ENCODE measurements at places on chromosomes 16 and 17. TPM values are rescaled to one million over a fixed set of nuclear protein-coding genes. Genes with fewer than 3 reads are reported as not detected.

- peak; percentile 86 for DNase-seq
- H3K36me3 ChIP-seq: peaks cover 29% of the 10 kb centered on the region
- H3K4me3 ChIP-seq: peak within 1 kb of the TSS; percentile 98
- H3K27me3 ChIP-seq: no peaks in the 10 kb centered on the region
- no peak within 1 kb of the TSS for H3K27ac ChIP-seq
These were observed at the start of the genes GPS1 and RFNG for GRCh38 chr17:82051776-82052637. GPS1 (plus strand) TSS chr17:82051898; CDS start chr17:82051932, 34 bp downstream. RFNG (minus strand) TSS chr17:82051811; CDS start chr17:82051766, 45 bp downstream.

GRCh38 chr16:49782405-49782804, 73.5 kb downstream of the ZNF423 start:
- no peaks in the 10 kb centered on the region for H3K4me1 ChIP-seq
- no peak for DNase-seq

- H3K27ac ChIP-seq: no peak overlapping the region
- no peak overlapping the region for H3K4me3 ChIP-seq
- no peaks in the 10 kb centered on the region for H3K27me3 ChIP-seq
- H3K4me1 ChIP-seq: no peaks in the 10 kb centered on the region
- H3K36me3 ChIP-seq: no peaks in the 10 kb centered on the region
- no peak for DNase-seq
These were observed 31.5 kb downstream of the USP43 start for GRCh38 chr17:9676820-9677310.

- H3K4me3 ChIP-seq: no peak overlapping the region
- H3K27ac ChIP-seq: no peak overlapping the region
- no peak for DNase-seq
- H3K4me1 ChIP-seq: peaks cover 5% of the 10 kb centered on the region
These were observed 639.1 kb downstream of the MAF start for GRCh38 chr16:78961464-78961863.

The TNFSF12 gene
- total RNA-seq: not detected

DNA sequence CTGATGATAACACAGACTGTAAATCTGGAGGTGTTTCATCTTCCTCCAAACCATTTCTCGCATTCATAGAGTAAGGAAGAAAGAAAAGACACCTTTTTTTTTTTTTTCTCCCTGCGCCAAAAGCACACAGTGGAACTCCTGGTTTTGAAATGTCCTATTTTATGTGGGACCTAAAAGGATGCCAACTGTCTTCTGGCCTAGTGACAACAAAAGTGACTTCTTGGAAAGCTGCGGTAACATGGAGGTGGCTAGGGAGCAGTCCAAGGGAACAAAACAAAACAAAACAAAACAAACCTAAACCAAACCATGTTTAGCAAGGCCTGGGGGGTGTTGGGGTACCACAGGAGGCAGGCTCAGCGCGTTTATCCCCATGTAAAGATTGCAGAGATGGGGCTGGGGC, 174.8 kb downstream of the XYLT1 start:
- H3K27ac ChIP-seq: no peak overlapping the region
- DNase-seq: no peak
- no peaks in the 10 kb centered on the region for H3K27me3 ChIP-seq
- no peaks in the 10 kb centered on the region for H3K4me1 ChIP-seq
- no peak overlapping the region for H3K4me3 ChIP-seq

DNA sequence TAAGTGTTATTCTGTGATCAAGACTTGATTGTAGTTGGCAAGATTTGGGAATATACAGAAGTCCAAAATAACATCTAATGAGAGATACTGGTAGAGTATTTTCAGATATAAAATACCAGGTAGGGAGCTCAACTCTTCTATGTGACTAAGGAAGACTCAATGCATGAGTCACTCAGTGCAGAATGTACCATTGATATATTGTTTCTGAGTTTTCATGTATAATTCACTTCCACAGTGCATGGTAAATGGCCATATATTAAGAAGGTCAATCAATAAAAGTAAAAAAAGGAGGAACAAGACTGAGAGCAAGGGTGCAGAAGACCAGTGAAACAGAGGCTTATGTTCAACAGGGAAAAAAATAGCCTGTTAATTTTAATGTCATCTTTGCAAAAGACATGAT, 1387.9 kb downstream of the CDH8 start:
- H3K4me1 ChIP-seq: no peaks in the 10 kb centered on the region
- no peak overlapping the region for H3K4me3 ChIP-seq
- H3K27me3 ChIP-seq: no peaks in the 10 kb centered on the region
- H3K36me3 ChIP-seq: no peaks in the 10 kb centered on the region
- DNase-seq: no peak
- H3K27ac ChIP-seq: no peak overlapping the region

DNA sequence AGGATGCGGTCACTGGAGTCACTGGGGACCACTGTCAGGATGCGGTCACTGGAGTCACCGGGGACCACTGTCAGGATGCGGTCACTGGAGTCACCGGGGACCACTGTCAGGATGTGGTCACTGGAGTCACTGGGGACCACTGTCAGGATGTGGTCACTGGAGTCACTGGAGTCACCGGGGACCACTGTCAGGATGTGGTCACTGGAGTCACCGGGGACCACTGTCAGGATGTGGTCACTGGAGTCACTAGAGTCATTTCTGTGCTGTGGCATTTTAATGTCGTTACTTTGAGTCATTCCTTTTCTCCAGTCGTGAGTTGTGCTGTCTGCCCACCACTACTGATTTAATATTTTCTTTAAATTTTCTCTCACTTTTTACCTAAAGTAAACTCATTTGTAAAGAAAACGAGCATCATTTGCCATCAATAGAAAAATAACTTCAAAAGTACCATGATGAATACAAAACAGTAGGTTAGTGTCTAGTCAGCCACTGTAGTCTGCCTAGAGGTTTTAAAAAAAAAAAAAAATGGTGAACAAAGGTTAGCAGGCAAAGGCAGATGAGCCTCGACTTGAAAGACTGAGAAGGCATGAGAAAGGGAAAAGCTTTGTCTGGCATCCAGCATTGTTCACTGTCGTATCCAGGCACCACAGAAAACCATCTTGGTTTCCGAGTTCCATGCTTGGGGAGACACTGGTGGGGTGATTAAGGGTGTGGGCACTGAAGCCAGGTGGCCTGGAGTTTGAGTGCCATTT, 346.6 kb downstream of the SNX29 start:
- no peaks in the 10 kb centered on the region for H3K36me3 ChIP-seq
- DNase-seq: no peak
- no peaks in the 10 kb centered on the region for H3K27me3 ChIP-seq
- peaks cover 4% of the 10 kb centered on the region for H3K4me1 ChIP-seq
- H3K27ac ChIP-seq: no peak overlapping the region

The NOG gene
- 20.3 TPM for total RNA-seq

DNA sequence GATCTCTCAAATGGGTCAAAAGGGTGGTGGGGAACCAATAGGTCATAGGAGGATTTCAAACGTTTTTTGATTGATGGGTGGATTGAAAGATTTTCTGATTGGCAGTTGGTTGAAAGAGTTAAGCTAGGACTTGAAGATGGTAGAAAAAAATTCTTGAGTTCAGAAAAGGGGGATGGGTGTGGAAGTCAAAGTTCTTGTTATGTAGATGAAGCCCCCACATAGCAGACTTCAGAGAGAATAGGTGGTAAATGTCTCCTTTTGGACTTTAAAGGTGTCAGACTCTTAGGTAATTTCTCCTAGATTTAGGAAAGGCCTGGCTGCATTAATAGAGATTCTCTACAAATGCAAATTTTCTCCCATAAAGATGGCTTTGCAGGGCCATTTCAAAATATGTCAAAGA, 163.3 kb downstream of the HS3ST4 start:
- no peaks in the 10 kb centered on the region for H3K27me3 ChIP-seq
- H3K4me1 ChIP-seq: no peaks in the 10 kb centered on the region
- no peaks in the 10 kb centered on the region for H3K36me3 ChIP-seq
- no peak for DNase-seq
- no peak overlapping the region for H3K4me3 ChIP-seq

DNA sequence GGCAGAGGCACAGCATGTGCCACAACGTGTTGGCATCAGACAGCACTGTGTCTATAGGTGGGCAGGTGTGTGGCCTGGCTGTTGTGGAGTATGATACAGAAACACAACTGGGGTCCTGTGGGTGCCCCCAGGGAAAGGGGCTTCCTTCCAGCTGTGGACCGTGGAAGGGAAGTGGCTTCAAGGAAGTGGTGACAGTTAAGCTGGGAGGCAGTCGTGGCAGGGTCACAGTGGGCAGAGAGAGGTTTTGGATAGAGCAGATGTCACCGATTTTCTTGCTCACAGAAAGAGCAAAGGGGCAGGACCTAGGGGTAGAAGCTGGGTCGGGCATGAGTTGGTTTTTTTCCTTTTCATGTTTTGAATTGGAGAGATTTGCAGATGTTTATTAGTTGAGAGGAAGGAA, 11.2 kb upstream of the ORAI3 start:
- H3K27me3 ChIP-seq: no peaks in the 10 kb centered on the region
- H3K4me3 ChIP-seq: no peak overlapping the region

- DNase-seq: no peak
- H3K36me3 ChIP-seq: no peaks in the 10 kb centered on the region
- no peaks in the 10 kb centered on the region for H3K27me3 ChIP-seq
- H3K4me3 ChIP-seq: no peak overlapping the region
These were observed 56.1 kb downstream of the RGS9 start for GRCh38 chr17:65193305-65193704.

DNA sequence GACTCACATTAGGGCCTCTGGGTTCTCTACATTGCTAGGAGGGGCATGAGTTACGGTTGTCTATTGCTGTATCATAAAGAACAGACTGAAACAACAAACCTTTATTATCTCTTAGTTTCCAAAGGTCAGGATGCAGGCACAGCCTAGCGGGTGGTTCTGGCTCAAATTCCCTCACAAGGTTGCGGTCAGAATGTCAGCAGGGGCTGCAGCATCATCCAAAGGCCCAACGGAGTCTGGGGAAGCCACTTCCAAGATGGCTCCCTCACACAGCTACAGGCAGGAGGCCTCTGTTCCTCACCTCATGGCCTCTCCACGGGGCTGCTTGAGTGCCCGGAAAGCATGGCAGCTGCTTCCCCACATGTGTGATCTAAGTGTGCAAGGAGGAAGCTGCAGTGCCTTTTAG, 29.6 kb upstream of the ZFPM1 start:
- H3K27ac ChIP-seq: no peak overlapping the region
- H3K27me3 ChIP-seq: no peaks in the 10 kb centered on the region
- H3K4me1 ChIP-seq: no peaks in the 10 kb centered on the region
- no peak for DNase-seq
- H3K36me3 ChIP-seq: no peaks in the 10 kb centered on the region
- H3K4me3 ChIP-seq: no peak overlapping the region

The SLC22A31 gene
- total RNA-seq: 0.18 TPM

- H3K4me3 ChIP-seq: peak overlapping the region; percentile 49
- 0 out of 2 replicates have a peak, but pooled peaks cover 3% of the 10 kb centered on the region for H3K4me1 ChIP-seq
- H3K27ac ChIP-seq: no peak overlapping the region
- peak; percentile 29 for DNase-seq
- no peaks in the 10 kb centered on the region for H3K36me3 ChIP-seq
- H3K27me3 ChIP-seq: peaks cover 69% of the 10 kb centered on the region
These were observed 100.7 kb downstream of the MGAT5B start for GRCh38 chr17:76968707-76969597.

GRCh38 chr16:26840691-26841090, 226.0 kb upstream of the C16orf82 start:
- no peaks in the 10 kb centered on the region for H3K36me3 ChIP-seq
- H3K27ac ChIP-seq: no peak overlapping the region
- H3K27me3 ChIP-seq: no peaks in the 10 kb centered on the region
- H3K4me3 ChIP-seq: no peak overlapping the region
- no peaks in the 10 kb centered on the region for H3K4me1 ChIP-seq
